ENCODE measurements at places on chromosomes 11 and 22.
A peak's percentile ranks its signal among the peaks of the same experiment; 100 is the strongest.

- peak; percentile 97 for ATAC-seq
Measured at GRCh38 chr22:17570851-17571631, 7.7 kb downstream of the SLC25A18 start.

DNA sequence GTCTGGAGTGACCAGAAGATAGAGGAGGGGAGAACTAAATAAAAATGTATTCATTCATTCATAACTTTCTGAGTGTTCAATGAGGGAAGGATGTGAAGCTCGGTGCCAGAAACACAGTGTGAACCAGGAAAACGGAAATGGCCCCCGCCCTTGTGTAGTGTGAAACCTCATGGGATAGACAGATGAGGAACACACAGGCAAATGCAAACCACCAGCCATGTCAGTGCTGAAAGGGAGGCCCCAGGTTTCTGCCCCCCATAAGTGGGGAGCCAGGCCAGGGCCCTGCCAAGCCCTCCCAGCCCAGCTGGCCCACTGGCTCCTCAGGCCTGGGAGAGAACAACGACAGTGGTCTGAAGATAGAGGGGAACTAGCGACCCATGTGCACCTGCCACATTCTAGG, 30.5 kb downstream of the LARGE1 start:
- ATAC-seq = no peak

DNA sequence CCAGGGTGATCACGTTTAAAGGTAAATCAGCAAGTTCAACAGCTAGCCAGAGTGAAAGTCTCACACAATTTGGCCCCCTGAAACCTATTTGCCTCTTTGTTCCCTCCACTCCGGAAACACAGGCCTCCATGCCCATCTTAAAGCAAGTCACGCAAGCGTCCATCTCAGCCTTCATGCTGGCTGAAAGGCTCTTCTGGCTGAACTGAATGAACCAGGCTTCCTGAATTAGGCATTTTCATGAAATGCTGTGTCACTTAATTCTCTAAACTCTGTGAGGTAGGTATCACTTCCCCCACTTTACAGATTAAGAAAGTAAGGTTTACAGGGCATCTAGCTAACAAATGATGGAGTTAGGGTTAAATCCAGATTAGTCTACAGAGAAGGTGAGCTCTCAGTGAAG, 1.4 kb downstream of the SLC25A17 start:
- no peak for ATAC-seq

DNA sequence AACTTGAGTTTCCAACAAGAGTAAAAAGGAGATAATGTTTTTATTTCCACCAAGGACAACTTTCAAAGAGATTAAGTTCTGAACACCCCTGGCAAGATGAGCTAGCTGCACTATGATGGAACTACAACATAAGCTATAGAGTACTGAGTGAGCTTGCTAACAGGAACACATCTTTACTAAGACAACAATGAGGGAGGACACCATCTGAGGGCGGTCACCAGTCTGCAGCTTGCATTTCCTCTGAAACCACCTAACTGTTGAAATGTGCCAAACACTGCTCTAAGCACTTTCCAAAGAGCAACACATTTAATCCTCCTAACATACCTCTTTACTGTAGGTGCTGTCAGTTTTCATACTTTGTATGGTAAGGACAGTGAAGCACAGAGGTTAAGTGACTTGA, 68.4 kb downstream of the TCF20 start:
- ATAC-seq = no peak

DNA sequence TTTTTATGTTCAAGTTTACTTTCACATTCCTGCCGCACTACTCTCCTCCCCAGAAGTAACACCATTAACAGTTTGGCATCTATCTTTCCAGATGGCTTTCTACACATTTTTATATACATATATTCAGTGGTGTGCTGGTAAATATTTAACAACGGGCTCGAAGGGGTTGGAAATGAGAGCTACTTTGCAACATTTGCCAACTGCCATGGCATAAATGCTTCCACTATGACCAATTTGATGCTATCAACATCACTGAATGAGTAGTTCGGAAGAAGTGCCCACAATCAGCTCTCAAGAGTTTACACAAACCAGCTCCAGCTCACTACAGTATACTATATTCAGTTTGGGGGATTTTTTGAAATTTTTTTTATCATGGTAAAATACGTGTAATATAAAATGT, 55.2 kb downstream of the RELT start:
- ATAC-seq = no peak

DNA sequence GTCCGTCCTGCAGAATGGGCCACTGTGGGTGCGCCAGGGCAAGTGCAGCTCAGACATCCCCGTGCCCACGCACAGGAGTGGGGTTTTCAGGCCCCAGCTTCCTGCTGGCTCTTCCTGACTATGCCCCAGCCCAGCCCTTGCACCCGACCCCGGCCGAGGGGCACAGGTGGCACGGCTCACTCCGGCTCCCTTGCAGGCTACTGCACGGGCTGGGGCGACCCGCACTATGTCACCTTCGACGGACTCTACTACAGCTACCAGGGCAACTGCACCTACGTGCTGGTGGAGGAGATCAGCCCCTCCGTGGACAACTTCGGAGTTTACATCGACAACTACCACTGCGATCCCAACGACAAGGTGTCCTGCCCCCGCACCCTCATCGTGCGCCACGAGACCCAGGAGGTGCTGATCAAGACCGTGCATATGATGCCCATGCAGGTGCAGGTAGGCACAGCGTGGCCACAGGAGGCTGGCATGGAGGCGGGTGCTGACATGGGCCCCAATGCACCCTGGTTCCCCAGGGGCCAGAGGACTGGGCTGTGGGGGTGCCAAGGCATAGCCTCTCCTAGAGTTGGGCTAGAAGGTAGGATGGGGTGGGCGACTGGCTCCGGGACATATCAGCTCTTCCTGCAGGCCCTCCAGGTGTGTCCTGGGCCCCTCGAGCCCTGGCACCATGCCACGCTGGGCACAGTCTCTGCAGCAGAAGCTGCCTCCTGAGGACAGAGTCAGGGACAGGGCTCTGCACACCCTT, 27.7 kb downstream of the MUC2 start:
- ATAC-seq = no peak

GRCh38 chr11:16871368-16871767, 132.9 kb downstream of the C11orf58 start:
- ATAC-seq = no peak

GRCh38 chr11:24413391-24413790, 83.5 kb upstream of the LUZP2 start:
- ATAC-seq = no peak

DNA sequence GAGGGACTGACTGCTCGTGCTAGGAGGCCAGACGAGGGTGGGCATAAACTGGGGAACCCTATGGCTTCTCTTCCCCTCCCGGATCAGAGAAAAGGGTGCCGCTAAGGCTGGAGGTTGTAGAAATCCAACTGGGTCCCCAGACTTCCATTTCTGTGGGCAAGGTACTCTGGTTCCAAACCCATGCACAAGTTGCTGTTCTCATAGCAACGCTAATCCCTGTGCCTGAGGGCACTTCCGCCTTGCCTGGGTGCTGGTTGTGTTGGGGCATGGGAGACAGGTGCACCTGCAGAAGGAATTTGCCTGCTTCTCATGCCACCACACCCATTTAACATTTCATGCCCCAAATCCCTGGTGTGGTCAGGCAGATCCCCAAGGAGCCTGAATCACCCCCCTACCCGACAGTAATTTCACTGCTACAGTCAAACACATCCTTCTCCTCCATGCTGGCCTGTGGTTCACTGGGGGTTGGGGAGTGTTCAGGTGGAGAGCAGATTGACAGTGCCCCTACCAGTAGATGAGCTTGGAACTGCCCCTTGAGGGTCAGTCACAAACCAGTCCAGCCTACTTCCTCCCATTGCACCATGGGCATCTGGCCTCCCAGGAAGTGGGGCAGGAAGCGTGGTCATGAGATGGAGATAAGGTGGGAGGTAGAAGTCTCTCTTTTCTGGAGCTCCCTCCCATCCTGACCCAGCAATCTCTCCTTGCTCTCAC, 1.2 kb downstream of the C2CD2L start:
- no peak for ATAC-seq

DNA sequence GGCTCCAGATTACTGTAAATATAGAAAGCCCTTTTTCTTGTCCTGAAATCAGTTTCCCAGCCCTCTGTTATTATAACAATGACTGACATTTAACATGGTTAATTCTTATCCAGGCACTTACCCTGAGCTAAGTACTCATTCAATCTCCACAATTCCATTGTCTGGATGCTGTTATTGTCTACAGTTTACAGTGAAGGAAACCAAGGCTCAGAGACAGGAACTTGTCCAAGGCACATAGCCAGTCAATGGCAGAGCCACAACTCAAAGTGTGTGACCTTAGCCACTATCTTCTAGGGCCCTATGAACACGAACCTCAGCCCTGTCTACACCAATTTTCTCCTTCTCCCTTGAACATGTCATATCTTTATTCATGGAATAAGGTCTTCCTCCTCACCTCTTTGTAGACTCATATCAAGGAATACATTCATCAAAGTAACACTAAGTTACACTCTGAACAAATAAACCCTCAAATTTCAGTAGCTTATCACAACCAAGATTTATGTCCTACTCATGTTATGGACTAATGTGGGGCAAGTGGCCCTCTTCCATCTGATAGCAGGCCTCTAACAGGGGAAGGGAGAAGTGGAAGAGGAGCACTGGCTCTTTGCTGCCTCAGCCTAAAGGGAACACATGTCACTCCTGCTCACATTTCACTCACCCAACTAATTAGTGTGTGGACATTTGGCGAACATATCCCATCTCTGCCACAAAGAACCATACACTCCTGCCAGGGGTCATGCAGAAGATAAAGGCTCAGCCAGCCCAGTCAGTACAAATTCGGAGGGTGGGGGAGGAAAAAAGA, 39.3 kb upstream of the APLNR start:
- no peak for ATAC-seq

- ATAC-seq = no peak
Measured at GRCh38 chr22:37672920-37673455, 2.4 kb upstream of the LGALS1 start.

DNA sequence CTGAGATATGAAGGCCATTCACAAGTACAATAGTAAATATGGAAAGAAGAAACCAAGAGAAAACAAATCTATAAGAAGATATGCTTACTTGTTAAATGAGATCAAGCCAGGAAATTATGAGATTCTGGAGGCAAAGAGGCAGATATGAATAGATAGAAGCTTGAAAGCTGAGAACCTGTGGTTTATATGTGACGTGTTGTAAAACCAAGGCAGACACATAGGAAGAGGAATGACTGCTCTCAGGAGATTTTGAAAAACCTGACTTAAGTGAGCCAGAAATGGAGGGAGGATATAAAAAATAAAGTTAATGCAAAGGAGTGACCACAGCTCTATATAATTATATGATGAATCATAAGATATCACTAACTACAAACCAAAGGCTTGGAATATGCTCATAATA, 1160.5 kb upstream of the CNTN5 start:
- no peak for ATAC-seq

DNA sequence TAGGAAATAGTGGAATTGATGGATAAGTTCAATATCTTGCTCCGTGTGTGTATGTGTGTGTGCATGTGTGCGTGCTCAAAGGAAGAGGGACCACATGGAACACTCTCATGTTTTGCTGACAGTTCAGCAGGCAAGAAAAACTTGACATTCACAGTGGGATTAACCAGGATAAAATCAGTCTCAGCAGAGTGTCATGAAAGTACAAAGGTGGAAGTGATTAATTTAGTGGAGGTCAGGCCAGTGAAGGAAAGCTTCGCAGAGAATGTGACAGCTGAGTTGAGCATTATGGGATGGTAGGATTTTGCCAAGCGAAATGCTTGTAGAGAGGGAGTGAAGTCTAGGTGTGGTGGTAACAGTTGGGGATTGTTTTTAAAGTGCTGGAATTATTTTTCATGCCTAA, 15.7 kb upstream of the FBXO3 start:
- ATAC-seq = no peak

DNA sequence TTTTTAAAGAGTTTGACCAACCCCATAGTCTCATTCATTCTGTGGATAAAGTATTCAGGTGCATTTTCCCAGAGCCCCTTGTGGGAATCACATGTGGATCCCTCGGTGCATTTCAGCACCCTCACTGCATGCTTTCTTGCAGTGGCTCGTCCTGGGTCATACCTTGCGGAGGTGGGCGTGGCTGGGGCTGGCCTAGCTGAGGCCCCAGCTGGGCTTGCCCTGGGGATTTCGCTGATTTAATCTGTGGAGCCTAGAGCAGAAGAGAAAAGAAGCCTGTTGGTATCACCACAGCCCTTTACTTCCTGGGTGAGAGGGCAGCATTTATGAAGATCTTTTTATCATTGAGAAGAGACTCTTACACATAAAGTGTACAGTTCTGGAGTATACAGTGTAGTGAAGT, 53.1 kb downstream of the FBXO7 start:
- no peak for ATAC-seq

- ATAC-seq = no peak
Measured at GRCh38 chr11:65297026-65297672, 17.5 kb upstream of the CDC42EP2 start.

DNA sequence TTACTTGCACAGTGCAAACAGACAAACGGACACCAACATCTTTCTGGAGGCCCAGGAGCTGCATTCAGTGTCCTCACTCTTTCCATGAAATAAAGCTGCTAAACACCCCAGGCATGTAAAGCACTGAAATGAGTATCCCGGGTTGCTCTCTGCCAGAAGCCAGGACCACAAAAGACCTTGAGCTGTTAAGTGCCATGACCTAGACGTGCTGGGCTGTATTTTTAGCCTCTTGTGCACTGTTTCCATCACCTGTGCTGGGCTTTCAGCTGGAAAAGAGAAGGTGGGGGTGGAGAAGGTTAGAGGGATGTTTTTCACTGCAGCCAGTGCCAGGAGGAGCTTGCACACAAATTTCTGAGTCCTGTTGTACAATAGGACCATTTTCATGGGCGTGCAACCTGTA, 3.4 kb upstream of the KREMEN1 start:
- no peak for ATAC-seq

- no peak for ATAC-seq
Measured at GRCh38 chr11:96235751-96236150, 107.2 kb downstream of the MAML2 start.

DNA sequence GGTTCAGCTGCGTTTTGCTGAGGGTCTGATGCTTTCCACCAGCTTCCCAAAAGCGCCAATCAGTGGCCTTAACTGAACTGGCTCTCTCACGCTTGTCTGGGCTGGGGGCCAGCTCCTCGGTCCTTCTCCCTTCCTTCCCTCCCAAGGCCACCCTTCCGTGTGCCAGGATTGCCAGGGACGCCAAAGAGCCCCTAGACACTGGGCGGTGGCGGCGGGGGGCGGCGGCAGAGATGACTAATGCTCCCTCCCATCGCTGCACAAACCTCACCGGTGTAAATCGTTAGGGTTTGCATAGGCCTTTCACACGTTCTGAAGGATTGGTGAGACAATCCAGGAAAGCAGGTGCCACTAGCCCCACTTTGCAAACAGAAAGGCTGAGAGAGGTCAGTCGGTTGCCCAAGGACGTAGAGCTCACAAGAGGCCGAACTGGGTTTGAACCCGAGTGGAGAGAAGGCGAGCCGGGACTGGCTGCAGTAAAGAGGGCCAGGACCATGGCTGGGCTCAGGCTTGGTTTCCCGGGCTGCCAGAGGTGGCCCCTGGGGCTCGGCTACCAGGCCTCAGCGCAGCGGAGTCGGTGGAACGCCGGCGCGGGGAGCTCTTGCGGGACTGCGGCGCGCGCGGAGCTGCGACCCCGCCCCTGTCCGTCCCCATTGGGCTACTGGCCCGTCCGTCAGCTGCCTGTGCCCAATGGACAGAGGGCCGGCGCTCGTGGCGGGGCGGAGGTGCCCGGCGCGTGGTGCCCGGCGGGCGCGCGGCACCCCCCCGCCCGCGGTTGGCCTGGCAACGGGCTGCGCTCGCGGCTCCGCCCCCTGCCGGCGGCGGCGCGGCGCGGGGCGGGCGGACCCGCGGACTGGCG, 589 bp upstream of the GNAZ start:
- ATAC-seq = peak; percentile 98

GRCh38 chr11:30255637-30256036, 24.8 kb downstream of the FSHB start:
- ATAC-seq = no peak
